Right kidney (tissue), 9 donors: ENCODE measurements at places on chromosomes 12 and 14.

DNA sequence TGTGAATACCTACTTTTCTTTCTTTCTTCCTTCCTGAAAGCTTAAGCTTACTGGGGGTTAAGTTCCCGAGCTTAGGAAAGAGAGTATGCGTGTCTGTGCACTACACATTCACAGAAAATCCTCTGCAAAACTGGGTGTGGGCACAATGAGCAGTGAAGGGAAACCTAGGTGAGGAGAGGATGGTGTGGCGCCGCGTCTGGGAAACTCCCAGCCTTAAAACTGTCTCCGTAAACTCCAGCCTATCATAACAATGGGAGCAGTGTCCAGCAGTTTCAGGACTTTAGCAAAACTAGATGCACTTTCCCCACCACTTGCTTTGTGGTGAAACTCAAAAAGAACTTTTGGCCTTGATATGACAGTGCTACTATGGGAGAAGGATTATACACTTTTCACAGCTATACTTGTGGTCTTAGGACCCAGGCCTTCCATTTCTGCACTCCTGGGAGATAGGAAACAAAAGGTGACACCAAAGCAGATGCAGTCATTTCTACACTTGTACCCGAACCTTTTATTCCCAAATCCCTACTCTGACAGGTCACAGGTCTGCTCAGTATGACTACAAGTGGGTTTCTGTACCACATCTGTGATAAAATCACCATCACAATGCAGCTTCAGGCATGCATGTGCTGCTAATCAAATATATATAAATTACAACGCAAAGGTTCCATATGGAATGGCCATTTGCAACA, 10.4 kb downstream of the AKAP5 start:
- no peak for DNase-seq

DNA sequence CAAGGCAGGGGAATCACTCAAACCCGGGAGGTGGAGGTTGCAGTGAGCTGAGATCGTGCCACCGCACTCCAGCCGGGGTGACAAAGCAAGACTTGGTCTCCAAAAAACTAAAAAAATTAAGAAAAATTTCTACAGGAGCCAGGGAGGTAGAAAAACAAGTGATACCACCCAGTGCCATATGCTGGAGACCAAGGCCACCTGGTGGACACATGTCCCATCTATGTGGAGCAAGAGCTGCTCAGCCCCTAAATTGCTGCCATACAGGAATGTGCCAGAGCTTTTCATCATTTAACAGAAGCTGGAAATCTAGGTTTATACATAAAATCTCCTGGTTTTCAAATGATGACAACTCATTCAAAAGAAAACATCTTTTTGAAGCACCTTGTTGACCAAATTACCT, 61.4 kb upstream of the ELK3 start:
- no peak for DNase-seq

DNA sequence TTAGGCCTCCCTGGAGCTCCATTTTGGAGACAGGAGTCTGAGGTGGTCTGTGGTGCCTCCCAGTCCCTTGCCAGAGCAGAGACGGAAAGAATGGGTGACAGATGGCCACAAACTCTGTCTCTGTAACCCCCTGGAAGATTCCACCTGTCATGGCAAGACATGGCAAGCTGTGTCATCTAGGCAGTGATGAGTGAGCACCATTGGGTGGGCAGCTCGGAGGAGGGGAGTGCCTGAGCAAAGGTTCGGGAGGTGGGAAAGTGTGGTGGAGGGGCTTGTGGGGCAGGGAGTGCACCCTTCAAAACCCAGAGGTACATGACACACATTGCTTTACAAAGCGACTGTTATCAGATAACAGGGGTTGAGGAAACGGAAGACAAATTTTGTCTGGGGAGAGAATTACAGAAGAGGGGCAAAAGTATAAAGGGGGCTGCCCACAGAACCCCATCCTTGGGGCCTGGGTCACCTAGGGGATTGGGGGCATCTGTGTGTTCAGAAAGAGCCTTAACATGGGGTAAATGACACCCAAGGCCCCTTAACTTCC, 3.5 kb downstream of the RIN3 start:
- no peak for DNase-seq

DNA sequence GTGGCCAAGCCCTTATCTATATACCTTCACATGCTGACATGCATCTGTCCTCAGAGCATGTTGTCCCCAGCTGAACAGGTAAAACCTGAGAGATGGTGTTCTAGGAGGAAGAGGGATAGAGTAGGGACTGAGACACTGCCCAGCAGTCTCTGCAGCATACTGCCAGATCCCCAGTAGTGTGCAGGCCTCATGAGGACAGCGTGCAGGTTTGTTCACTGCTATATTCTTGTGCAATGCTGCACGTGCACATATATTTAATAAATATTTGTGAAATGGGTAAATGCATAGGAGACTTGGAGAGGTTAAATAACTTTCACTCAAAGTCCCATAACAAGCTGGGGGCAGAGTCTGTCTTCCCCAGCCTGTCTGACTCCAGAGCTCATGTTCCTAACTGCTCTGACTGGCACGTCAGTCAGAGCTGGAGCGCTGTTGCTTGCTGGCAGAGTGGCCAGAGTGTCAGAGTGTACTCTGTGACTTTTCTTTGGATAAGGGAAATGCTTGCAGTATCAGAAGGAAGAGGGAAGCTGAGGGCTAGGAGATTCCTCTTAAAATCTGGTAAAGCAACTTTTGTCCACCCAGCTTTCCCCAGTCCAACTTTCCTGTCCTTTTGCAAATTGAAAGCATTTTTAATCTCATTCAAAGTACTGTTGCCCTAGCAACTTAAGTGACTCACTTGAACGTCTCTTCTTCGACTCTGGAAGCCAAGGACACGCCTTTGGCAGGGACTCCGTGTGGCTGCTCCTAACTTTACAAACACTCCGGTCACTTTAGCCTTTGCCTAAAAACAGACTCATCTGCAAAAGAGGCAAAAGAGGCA, 14.9 kb upstream of the POLR3B start:
- no peak for DNase-seq

- no peak for DNase-seq
Observed at GRCh38 chr12:91059211-91059610, 1.4 kb upstream of the KERA start.
